ENCODE measurements at places on chromosomes 11 and 22.

- DNase-seq, result peak; percentile 7
These were observed 31.7 kb downstream of the KIRREL3 start for GRCh38 chr11:126968915-126969314.

GRCh38 chr11:72242141-72242540, 1.8 kb downstream of the PHOX2A start:
- DNase-seq, result no peak

DNA sequence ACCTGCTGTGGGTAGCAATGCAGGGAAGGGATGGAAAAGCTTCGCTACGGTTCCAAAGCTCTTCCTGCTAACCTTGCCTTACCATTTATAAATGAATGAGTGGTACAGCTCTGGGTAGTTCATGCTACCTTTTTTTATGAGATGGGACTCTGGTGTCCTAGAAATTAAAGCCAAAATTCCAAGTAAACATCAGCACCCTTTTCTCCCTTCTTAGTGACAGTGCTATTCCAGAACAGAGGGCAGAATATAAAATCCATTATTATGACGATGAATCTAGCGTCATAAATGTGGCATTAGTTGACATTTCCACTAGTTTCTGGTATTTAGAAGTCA, 447 bp upstream of the SVIP start:
- DNase-seq, result no peak

- DNase-seq, result no peak
These were observed 30.1 kb upstream of the KCNJ11 start for GRCh38 chr11:17418444-17419081.

DNA sequence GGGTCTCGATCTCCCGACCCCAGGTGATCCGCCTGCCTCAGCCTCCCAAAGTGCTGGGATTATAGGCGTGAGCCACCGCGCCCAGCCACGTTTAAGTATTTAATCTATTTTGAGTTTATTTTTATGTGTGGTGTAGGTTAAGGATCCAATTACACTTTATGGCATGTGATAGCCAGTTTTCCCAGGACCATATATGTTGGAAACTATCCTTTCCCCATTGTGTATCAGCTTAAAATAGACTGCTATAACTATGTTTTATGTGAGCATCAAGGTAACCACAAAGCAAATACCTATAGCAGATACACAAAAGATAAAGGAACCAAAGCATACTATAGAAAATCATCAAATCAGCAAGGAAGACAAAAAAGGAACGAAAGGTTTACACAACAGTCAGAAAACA, 42.4 kb downstream of the TTC28 start:
- DNase-seq, result no peak

DNA sequence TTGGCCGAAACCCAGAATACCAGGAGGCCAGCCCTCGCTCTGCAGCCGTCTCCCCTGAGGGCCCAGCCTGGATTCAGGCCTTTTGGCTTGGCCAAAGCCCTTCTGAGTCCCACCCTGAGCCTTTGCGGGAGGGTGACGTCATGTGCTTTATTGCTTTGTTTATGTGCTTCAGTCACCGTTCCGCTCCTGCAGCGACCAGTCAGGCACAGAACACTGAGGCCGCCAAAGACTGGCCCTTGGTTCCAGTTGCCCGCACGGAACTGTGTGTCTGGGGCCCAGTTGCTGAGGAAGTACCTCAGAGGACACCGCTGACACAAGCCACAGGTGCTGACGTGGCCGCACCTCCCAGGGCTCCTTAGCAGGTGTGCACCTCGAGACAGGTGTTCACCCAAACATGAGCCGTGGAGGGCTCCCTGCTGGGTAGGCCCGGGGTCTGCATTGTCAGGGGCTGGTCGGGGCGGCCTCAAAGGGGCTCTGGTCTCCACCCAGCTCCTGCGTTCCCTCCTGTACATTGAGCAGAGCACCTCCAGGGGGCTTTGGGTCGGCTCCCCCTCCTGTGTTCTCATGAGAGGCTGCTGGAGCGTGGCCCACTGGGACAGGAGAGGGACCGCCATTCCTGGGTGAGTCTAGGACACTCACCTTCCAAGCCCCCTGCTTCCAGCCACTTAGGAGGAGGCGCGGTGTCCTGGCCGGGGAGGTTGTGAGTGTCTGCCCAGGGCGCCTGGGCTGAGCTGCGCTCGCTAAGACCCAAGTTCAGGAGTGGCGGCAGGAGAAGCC, 376.8 kb downstream of the TBC1D22A start:
- DNase-seq, result no peak

GRCh38 chr22:48314073-48314472, 1513.6 kb downstream of the BRD1 start:
- no peak for DNase-seq

DNA sequence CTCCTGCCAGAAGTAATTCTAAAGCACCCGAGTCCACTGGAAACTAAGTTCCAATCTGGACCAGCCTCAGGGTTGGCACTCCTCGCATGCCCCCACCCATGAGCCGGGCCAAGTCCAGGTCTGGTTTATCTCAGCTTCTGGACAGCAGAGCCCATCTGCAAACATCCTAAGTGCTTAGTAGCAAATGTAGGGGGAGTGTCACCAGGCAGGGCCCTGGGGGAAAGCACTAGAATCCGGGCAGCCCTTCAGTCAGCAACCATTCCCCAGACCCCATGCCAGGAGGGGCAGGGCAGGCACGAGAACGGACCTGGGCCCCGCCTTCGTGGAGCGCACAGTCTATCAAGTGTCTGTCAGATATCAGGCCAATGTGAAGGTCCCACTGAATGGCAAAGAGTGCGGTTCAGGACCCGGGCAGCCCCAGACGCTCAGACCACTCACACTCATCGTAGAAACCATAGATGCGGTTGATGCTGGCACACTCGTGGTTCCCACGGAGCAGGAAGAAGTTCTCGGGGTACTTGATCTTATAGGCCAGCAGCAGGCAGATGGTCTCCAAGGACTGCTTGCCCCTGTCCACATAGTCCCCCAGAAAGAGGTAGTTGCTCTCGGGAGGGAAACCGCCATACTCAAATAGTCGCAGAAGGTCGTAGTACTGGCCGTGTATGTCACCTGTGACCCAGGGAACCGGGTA, 1.3 kb downstream of the PPP1CA start:
- DNase-seq, result no peak

GRCh38 chr11:60977836-60978235, 6.4 kb downstream of the CD6 start:
- no peak for DNase-seq

- no peak for DNase-seq
These were observed 8.0 kb upstream of the CHST1 start for GRCh38 chr11:45673441-45673840.

DNA sequence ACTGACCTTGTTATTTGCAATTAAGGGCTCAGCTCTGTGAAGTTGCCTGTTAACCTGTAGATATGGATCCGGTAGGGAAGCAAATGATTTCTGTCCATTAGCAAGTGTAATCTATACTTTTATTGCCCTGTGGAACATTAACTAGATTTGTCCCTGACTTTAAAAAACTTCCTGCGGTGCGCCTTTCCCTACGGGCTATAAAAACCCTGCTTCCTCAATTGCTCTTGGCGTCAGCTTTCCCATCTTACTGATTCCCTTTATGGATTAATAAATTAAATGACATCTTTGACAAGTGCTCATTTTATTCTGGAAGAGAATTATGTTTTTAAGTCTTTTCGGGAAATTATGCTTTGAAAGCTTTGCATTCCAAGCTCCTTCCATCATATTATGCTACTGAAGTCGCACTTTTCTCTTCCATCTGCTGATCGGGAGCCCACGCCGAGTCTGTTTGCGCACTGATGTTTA, 18.3 kb upstream of the CLMP start:
- no peak for DNase-seq

- no peak for DNase-seq
These were observed 64.8 kb downstream of the MUC15 start for GRCh38 chr11:26507229-26507628.

DNA sequence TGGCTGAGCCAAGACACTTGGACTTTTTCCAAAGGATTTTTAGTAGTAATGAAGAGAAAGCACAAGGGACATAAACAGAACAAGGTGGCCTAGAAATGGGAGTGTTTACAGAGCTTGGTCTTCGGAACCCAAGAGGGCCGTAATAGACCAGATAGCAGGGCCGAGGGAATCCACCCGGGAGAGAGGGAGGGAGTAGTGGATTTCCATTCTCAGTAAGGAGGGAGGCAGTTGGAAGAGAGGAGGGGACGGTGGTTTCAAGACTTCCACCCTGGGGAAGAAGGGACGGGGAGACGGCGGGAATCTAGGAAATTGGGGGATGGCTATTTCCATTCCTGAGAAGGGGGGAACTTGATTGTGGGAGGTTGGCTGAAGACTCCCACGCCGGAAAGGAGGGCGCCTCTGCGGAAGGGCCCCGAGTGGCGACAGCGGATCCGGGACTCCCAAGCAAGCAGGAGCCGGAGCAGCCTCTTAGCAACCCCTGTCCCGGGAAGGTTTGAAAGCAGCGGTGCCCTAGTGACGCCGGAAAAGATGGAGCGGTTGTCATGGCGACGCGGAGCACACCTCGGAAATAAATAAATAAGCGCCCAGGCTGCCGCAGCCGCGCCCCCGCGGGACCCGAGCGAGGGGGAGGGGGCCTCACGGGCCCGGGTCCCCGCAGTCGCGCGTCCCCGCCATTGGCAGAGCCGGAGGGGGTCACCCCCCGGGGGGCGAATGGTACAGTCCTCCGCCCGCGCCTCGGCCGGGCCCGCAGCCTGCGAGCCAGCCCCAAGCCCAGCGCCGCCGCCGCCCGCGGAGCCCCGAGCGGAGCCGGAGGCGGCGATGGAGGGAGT, 31.6 kb downstream of the EIF3F start:
- peak; percentile 49 for DNase-seq

- no peak for DNase-seq
These were observed 542.5 kb downstream of the INSC start for GRCh38 chr11:15657264-15657663.

DNA sequence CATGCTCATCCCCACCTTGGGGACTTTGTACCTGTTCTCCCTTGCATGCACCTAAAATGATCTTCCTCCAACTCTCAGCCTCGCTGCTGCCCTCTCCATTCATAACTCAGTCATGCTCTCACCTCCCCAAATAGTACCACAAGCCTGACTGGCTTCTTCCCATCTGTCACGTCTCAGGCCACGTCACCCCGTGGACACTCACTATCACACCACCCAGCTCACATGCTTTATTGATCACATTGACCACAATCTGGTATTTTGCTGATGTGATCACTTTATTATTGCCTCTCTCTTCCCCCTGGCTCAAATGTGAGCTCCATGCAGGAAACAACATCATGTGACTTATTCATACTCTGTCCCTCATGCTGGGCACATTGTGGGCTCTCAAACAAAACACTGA, 9.2 kb upstream of the SGSM1 start:
- DNase-seq, result no peak

DNA sequence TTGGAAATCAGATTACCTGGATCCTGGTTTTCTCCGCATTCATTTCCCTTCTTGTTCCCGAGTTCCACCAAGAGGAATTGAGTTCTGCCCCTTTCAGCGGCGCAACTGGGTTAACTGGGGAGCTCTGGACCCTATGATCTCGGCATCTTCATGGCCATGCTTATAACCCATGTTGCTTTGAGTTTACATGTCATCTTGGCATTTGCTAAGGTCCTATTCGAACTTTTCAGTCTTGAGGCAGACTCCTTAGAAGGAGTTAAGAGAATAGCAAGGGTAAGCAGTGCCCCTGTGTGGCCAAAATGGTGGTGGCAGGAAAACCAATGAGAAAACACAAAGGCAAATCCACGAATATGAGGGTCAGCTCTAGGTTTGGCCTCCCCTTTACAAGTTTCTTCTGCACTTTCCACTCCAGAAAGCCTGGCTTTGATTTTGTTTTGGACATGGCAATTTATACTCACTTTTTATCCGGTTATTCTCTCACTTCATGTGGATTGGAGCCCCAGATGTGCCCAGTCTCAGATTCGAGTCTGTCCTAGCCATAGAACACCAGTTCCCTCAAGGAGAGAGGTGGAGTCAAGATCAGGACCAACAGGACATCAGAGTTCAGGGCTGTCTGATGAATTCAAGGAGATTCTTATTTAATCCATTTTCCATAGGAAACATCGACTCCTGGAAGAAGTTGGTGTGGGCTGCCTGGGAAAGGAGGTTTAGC, 55.3 kb upstream of the FBXO3 start:
- DNase-seq, result peak; percentile 58

GRCh38 chr11:937841-938261, 12.2 kb downstream of the AP2A2 start:
- no peak for DNase-seq

GRCh38 chr11:135033540-135033939, 621.5 kb upstream of the B3GAT1 start:
- DNase-seq, result no peak

DNA sequence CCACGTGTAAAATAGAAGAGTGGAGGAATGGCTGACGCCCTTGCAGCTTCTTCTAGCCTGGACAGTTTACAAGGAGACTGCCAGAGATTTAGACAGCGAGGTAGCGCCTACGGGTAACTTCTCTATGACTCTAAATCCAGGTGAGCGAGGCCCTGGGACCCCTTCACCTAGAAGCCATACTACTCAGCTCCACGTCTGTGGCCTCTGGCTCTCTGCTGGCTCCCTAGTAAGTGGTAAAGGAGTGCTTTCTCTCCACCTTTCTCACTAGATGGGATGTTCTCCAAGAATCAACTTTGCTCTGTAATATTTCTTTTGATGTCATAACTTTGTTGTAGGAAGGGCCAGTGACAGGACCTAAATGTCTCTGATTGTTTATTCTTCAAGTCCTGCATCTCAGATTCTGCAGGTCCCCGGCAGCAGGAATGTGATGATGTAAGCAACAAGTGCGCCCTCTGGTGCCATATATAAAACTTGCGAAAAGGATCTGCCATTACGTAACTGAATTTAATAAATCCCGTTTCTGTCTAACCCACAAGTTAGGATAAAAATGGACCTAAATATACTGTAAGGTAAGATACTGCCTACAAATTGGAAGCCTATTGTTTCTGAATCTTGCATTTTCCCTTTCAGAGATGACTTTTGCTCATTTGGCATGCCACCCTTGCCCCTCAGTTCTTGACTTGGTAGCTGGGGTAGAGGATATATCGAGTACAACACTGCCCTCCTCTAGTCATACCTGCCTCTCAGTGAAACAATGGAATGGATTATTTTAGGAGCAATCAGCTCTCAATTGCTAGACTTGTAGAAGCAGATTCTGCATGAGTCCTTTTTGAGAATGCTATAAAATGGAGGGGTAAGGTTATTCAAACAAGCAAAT, 11.0 kb upstream of the PTPN5 start:
- peak; percentile 25 for DNase-seq

DNA sequence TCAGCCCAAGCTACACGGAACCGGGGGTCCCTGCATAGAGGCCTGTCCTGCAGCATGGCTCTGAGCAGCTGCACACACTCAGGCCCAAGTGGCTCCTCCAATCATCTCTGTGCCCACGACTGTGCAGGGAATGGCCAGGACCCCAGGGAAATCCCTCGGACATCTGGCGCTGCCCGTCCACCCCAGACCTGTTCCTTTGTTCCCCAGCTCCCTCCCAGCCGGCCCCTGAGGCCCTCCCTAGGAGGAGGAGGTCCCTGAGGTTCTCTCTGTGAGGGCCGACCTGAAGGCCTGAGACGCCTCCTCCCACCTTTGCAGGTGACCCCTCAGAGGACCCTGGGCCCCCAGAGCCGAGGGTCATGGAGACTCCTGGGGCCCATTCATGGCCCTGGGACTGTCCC, 1.1 kb downstream of the MLC1 start:
- no peak for DNase-seq

- DNase-seq, result no peak
These were observed 59.2 kb upstream of the USP47 start for GRCh38 chr11:11782532-11783110.

Measured in stimulated activated CD4-positive, alpha-beta T cell treated with anti-CD3 and anti-CD28 coated beads, Interleukin-1b, Interleukin-23, amount 100 ng/mL, for 48 hours (primary cell).